ENCODE measurements at places on chromosomes 12 and 14.
A peak's percentile ranks its signal among the peaks of the same experiment; 100 is the strongest.

DNA sequence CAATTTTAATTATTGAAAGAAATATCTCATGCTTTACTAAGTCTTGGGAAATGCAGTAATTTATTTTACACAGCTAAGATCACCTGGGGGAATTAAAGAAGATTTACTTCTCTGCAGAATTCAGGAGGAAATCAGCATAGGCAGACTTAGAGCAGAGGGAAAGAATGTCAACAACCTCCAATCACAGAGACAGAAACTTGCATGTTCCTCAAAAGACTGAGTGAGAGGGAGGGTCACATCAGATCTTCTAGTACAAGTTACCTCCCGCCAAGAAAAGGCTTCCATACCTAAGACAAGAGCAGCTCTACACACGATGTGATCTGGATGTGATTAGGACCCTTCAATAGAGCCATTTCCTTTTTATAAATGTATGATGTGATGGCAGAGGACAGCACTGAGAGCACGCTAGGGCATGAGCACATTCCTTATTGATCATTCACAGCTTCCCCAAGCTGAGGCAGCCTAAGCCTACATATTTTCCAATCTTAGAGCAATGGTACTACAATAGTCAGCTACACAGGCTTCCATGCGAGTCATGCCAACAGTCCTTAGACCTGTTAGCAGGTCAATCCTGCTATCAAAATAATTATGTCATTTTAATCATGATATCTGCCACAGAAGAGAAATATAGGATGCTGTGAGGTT, 403.3 kb downstream of the ETNK1 start:
- DNase-seq, result no peak

DNA sequence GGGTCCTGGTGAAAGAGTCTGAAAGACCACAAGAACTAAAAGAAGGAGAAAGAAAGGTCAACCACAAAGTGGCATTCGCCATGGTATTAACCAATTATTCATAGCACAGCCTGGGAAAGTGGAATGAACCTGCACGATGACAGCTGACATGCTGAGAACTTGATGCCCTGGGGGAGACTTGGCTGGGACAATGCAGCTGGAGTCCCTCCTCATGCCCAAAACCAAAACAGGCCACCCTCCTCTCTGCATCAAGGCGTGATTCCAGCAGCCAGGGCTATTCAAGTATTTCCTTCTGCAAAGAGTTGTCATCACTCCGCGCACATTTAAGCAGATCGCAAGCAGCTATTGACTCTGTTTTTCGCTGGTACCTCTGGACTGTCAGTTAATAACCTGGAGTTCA, 167.1 kb upstream of the NOS1 start:
- no peak for DNase-seq

DNA sequence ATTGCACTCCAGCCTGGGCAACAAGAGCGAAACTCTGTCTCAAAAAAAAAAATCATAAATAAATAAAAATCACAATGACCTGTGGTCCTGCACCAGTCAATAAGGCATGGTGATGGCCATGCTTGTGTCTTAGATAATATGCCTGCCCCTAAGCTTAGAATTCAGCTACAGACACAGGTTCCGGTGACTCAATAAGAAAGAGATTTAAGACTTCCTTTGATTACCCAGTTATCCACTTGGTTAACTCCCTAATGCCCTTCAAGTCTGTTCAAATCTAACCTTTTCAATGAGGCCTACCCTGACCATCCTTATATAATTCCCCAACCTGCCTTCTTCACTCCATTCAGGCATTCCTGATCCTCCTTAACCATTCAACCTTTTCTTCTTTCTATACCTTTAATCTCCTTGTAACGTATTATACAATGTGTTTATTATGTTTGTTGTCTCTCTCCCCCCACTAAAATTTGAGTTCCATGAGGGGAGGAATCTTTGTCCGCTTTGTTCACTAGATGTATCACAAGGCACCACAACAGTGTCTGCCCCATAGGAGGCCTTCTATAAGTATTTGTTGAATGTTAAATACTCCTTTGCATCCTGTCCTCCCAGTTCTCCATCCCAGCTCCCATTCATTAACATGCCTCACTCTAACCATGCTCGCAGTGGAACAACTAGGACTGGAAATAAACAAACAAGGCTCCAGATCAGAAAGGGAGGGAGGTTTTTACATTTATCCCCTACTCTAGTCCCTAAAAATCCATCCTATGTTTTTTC, 8.9 kb downstream of the MAP4K5 start:
- no peak for DNase-seq

- DNase-seq, result peak; percentile 67
These were observed 115.0 kb upstream of the MDM1 start for GRCh38 chr12:68446901-68447796.

DNA sequence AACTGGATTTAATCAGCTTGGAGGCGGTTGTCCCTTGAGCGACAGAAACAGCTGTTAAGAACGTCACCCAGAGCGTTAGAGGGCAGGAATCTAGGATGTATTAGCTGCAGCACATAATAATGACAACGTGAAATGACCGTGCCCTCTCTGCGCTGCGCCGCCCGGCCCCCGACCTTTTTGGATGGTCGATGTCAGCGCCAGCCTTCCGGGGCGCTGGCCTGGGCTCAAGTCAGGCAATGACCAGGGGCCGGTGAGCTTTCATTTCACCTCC, 427 bp upstream of the TMEM120B start:
- DNase-seq, result peak; percentile 31

- no peak for DNase-seq
These were observed 118.3 kb upstream of the SLC38A4 start for GRCh38 chr12:46944088-46944487.

GRCh38 chr14:89401241-89401640, 15.8 kb downstream of the FOXN3 start:
- DNase-seq, result no peak

- no peak for DNase-seq
These were observed 36.1 kb downstream of the TMCC3 start for GRCh38 chr12:94614288-94614721.

DNA sequence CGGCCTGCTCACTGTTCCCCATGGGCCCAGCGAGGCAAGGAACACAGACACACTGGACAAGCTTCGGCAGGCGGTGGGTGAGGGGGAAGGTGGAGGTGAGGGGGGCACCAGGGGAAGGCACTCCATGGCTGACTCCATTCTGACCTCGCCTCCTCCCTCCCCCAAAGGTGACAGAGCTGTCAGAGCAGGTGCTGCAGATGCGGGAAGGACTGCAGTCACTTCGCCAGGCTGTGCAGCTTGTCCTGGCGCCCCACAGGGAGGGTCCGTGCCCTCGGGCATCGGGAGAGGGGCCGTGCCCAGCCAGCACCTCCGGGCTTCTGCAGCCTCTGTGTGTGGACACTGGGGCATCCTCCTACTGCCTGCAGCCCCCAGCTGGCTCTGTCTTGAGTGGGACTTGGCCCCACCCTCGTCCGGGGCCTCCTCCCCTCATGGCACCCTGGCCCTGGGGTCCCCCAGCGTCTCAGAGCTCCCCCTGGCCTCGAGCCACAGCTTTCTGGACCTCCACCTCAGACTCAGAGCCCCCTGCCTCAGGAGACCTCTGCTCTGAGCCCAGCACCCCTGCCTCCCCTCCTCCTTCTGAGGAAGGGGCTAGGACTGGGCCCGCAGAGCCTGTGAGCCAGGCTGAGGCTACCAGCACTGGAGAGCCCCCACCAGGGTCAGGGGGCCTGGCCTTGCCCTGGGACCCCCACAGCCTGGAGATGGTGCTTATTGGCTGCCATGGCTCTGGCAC, 10.6 kb downstream of the MCRS1 start:
- no peak for DNase-seq

DNA sequence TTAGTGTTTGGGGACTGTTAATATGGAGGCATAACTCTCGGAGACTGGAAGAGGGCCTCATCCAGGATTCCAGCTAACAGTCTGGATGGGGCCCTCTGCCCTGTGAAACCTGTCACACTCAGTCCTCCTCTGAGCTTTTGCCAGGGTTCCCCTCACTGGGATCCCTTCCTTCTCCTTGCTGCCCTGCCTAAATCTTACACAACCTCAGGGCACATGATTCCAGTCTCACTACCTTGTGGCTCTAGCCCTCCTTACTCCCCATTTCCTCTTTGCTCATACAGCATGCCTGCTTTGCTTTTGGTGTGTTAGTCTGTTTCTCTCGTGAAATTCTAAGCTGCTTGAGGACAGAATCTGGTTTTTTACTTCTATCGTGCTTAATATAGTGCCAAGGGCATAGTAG, 942 bp upstream of the GSG1 start:
- peak; percentile 76 for DNase-seq

GRCh38 chr12:59425798-59426197, 170.0 kb upstream of the SLC16A7 start:
- no peak for DNase-seq

DNA sequence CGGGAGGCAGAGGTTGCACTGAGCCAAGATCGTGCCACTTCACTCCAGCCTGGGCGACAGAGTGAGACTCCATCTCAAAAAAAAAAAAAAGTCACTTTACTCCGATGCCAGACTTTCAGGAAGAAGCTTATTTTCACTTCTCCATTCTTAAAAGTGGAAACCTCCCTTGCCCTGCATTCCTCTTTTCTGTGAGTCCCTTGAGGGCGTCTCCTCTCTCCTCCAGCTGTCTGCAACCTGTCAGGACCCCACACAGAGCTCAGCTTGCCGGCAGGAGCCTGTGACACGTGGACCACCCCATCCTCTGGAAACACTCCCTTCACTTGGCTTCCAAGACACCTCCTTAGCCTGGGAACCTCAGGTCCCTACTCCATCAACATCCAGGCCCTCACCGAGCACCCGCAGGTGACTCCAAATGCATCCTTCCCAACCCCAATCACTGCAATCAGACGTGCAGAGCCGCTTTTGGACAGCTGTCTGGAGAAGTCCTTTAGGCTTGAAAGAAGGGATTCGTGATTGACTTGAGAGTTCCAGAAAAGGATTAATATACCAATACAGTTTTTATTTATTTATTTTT, 34.3 kb downstream of the SLC15A4 start:
- DNase-seq, result peak; percentile 66

DNA sequence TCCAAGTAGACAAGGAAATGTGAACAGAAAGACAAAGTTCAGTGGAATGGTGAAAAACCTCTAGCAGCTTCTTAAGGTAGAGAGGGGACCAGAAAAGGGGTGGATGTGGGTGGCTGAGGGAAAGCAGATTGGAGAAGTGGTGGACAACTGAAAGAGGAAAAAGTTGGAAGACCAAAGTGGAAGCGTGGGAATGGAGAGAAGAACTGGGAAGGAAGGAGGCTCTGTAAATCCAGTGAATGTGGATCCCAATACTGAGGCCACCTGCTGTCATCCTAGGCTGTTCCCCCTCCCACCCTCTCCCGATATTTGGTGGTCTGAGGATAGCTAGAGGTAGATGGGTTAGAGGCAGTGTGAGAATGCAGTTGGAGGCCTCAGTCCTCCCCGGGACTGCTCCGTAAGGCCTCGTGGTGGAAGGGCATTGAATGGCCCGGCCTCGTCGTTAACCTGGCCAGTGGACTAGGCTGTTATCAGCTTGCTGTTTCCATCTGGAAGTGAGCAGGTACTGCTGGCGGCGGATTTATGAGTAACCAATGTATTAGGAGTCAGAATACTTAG, 822 bp upstream of the POU6F1 start:
- no peak for DNase-seq

GRCh38 chr14:104238424-104239184, 100.2 kb downstream of the KIF26A start:
- no peak for DNase-seq

DNA sequence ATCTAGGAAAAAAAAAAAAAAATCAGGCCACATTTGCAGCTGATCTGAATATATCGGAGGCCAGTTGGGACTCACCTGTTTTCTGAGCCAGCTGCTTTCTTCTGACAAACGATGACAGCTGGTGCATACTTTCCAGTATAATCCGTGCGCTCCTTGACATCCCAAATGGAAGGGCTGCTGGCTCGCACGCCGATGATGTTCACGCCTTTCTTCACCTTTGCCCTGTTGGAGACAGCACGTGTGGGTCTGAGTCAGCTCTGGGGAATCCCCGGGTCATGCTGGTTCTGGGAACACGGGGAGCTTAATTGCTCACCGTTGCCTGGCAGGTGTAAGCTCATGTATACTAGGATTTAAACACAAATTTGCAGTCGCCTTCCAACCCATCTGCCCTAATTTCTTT, 372.8 kb downstream of the TMEM132D start:
- DNase-seq, result no peak

GRCh38 chr12:79648881-79649280, 41.9 kb downstream of the PAWR start:
- DNase-seq, result no peak

DNA sequence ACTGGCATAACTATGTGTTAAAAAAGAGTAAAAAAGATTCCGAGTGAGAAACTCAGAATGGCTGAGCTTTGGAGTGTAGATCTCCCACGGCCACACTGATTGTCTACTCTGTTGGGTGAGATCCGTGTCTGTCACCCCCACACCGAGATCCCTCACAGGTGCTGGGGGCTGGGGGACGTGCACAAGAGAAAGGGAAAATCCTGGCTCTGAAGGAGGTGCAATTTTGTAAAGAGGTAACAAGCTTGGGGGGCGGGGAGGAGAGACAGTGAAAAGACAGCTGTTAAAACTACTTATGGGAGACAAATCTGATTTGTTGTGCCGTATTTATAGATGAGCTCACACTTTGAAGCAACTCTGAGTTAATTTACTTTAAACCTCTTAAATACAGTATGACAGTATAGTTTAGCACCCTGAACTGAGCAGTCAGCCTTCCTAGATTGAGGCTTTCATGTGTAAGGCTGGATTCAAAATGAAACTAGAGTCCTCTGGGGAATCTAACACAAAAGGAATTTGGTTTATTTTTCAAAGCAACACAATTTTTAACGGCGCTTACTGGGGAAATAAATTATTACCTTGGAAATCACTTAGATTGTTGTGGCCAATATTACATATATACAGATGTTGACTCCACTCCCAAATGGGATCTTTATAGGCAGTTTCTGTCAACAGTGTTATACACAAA, 167.4 kb upstream of the RGS6 start:
- DNase-seq, result no peak

DNA sequence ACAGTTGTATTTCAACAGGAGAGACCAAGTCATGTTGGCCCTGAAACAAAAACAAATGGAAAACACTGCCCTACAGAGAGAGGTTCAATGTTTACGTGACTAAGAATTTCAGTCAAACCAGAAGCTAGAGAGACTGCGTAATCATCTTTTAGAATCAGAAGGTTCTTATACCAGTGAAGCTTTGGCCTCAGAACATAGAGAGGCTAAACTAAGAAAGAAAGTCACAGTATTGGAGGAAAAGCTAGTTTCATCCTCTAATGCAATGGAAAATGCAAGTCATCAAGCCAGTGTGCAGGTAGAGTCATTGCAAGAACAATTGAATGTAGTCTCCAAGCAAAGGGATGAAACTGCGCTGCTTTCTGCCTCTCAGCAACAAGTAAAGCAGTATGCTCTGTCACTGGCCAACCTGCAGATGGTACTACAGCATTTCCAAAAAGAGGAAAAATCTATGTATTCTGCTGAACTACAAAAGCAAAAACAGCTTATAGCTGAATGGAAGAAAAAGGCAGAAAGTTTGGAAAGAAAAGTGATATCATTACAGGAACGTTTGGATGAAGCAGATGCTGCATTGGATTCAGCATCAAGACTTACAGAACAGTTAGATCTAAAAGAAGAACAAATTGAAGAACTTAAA, 32.5 kb upstream of the NUAK1 start:
- DNase-seq, result no peak

- DNase-seq, result no peak
These were observed 396.7 kb downstream of the NPAS3 start for GRCh38 chr14:33335366-33335765.
